ENCODE measurements at places on chromosomes 4 and X.

DNA sequence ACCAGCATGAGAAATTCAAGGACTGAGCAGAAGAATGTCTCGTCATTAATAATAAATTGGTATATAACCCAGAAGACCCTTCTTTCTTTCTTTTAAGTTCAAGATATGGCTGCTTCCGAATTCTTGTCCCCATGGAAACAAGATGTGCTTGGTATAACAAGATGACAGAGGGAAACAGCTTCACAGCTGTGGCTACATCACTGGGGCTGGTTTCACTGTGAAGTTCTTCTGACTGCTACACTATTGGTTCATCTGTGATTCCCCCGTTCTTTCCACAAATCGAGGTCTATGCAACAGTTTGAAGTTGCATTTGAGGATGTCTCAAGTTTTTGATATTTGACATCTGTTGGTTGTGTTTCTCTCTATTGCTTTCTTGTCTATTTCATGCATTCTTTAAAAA is 12.3 kb upstream of the DTHD1 start:
- DNase-seq, result no peak

DNA sequence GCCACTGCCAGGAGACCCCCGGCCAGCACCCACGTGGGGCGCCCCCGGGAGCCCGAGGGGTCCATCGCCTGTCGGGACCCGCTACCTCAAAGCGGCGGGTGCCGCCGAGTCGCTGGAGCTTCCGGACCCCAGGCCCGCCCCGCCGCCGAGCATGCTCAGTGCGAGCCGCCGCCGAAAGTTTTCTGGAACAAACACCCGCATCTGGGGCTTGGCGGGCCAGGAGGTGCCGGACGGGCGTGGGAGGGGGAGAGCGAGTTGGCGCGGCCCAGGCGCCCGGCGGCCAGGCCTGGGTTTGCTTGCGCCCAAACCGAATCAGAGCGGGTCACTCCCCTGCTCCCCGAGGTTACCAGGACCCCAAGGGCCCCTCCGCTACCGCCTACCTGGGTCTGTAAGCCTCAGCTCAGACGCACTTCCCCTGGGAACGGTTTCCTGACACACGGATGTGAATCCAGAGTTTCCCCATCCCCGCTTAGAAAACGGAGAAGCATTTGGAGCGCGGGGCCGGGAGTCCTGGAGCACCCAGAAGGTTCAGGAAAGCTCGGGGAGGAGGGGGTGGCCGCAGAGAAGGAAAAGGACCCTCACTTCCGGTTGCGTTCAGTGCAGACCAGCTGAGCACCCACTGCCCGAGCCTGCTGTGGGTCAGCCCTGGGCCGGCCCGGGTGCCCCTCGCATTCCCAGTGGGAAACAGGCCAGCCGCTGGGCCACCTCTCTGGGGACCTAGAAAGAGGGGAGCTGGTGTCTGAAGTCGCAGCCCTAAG is at the start of gene EVC2:
TSS of gene EVC2 (minus strand) at position 111 of the 758 bp plus-strand sequence. CDS start at position 65, 46 bp downstream.
- no peak for DNase-seq

DNA sequence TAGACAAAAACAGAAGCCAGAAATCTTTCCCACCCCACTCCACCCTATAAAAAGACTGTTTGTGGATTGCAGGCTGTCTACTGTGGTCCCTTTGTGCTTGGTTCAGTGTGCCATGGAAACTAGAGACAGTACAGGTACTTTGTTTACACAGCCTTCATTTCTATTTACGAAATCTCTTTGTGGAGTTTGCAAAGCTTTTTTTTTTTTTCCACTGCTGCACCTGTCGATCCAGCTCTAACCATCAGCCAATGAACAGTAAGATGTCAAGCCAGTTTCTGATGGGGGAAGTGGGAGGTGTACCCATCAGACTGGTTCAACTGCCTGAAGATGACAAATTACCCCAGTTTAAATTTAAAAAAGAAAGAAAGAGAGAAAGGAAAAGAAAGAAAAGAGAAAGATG is 20.2 kb upstream of the LRBA start:
- no peak for DNase-seq

GRCh38 chr4:78742300-78742699 is 33.9 kb upstream of the BMP2K start:
- no peak for DNase-seq

- DNase-seq, result no peak
Observed at GRCh38 chr4:2847302-2847871, 3.7 kb downstream of the ADD1 start.

DNA sequence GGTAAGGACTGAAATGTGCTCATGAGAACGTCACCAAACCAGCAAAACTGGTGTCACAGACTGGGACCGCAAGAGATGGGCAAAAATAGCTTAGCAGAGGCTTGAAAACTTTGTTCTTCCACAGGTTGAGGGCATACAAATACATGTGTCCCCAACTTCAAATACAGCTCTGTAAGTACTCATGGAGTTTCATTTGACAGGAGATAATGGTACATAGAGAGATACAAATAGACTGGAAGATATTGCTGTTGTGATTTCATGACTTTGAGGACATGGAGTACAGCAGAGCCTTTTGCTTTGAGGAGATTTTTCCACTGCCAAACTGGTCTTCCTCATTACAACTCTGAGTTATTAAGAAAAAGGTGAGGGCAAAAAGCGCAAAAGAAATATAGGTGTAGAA is 70.7 kb downstream of the STX18 start:
- no peak for DNase-seq

- no peak for DNase-seq
Observed at GRCh38 chr4:111945014-111945413, 200.2 kb upstream of the FAM241A start.

- no peak for DNase-seq
Observed at GRCh38 chr4:93751411-93751810, 77.1 kb upstream of the ATOH1 start.

- DNase-seq, result no peak
Observed at GRCh38 chr4:118344801-118345200, 8.0 kb downstream of the PRSS12 start.

GRCh38 chr4:103150677-103151076 is 47.5 kb downstream of the CENPE start:
- DNase-seq, result peak; percentile 35

All from BJ (cell line).